T-helper 2 cell treated with Interferon-gamma antibody and Interleukin-4, amounts not matched to agents 5 μg/mL and 100 μg/mL, for 36 hours (primary cell): ENCODE measurements at places on chromosomes 16 and 17.

DNA sequence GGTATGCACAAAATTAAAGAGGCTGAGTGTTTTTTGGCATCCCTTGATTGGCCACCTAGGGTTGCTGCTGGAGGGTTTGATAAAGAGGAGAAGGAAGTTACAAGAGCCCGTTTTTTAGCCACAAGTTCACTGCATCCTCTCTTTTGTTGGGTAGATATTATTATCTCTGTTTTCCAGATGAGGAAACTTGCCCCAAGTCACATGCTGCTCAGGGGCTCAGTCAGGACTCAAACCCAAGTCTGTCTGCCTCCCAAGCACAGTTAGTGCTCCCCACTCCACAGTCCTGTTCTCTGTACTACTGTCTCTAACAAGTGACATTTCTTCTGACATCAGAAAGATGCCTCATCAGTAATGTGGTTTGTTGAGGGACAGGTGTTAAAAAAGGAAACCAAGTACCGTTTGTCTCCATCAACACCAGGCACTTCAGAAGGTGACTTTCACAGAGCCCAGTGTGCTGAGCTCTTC is 1.4 kb downstream of the NT5M start:
- peak; percentile 17 for DNase-seq

DNA sequence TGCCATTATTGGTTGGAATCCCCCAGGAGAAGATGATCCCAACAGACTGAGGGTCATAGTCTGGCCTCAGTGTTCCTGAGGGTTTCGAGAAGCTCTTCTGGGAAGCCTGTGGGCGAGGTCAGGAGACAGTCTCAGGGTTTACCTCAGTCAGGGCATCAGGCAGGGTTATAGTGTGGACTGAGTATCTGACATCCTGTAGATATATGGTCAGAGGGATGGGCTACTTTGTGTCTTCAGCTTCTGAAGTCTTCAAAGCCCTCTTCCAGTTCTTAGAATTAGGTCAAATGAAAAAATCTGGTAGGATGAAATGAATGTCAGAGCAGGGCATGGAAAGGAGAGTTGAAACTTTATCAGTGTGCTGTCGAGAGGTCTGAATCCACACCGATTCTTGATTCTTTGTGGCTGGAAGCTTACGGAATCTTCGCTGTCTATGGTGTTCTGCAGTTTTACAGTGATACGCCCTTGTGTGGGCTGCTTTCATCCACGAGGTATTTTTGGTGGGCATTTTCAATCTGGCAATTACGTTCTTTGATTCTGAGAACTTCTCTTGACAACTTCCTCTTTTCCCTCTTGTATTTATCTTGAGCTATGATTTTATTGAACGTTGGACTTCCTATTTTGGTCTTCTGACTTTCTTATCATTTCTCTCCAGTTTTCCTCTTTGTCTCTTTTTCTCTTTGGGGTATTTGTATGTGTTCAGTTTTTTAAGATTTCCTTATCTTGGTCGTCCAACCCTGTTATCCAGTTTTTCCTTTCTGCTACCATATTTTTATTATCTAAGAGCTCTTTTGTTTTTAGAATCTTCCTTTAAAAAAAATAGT is 30.4 kb downstream of the BPTF start:
- no peak for DNase-seq

DNA sequence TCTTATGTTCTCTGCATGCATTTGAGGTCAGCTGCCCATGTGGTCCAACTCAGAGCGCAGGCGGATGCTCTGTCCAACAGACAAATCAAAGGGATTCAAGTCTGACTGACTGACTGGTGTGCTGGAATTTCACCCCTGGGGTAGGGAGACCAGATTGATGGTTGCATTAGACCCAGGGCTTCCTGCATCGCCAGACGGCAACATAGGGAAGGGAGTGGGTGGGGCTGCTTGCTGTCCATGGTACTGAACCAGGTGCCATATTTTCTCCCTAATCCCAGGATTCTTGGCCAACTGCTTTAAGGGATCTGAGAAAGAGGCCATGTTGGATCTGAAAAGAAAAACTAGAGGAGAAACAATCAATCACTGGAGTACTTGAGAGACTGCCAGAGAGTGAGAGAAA is 332.0 kb downstream of the XYLT1 start:
- DNase-seq = no peak

GRCh38 chr17:64355536-64356303 is 34.9 kb downstream of the PECAM1 start:
- DNase-seq = no peak

- DNase-seq = no peak
These were observed 11.5 kb upstream of the ZC3H18 start for GRCh38 chr16:88558457-88559442.

DNA sequence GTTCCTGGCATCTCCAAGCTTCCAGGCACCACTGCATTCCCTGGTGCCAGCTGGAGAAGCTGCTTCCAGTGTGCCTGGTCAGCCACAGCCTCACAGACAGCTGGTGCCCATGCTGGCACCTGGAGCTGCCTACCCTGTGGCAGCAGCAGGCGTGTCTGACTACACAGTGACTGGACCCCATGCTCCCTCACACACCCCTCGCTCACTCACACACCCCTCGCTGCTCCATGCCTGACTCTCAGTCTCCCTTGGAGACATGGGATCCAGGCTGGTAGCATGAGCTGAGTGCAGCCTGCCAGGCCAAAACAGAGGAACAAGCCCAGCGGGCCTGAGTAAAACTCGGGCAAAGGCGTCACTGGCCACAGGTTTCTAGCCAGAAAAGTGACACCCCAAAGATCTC is 59.1 kb upstream of the SMIM36 start:
- no peak for DNase-seq

DNA sequence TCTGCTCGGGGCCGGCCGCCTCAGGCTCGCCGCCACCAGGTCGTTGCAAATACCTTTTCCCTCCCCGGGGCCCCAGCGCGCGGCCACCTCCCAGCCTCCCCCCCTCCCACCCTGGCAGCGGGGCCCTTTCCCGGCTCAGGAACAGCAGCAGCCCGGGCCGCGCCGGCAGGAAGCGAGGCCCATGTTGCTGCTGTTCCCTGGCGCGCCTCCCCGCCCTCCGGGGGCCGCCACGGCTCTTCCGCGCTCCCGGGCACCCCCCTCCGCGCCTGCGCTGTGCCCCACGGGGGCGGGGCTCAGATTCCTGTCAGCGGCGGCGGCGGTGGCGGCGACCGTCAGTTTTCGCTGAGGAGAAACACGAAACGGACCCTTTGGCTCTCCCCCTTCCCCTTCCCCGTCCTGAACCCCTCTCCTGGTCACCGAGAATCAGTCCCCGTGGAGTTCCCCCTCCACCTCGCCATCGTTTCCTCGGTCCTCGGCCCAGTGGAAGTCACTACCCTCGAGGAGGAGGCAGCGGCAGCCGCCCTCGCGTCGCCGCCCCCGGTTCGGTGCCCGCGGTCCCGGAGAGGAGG is at the start of gene NFAT5:
TSS of gene NFAT5 (plus strand) at position 296 of the 569 bp plus-strand sequence. CDS start 336 bp downstream, outside the sequence.
- DNase-seq = peak; percentile 93

DNA sequence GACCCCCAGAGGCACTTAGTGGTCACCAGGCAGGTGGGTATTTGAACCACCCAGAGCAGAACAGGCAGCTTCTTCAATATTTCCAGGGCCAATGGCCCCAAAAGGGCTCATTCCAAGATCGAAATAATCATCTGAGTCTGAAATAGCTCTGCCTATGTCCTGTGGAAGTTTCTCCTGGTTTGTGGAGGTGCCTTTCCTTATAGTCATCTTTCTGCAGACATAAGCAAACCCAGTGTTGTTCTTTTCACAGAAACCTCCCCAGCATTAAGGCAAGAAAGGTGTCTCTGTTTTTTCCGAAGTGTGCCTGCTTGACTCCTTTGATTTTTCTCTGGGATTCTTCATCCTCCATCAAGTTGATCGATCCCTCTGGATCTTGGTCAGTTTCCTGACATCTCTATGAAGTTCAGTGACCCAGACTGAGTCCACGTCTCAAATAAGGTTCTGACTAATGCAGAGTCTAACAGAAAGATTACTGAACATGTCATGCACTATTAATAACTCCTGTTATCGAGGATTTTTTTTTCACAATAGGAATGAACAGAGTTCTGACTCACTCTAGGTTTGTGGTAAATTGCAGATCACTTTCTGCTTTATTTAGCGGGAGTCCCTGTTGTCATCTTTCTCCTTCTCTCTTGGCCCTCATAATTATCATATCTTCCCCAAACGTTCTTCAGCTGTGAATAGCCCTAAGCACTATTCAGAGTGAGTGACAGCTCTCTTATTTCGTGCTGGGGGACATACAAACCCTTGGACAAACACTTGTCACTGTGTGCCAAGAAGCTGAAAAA is 1.5 kb downstream of the LRRC3C start:
- DNase-seq = no peak

GRCh38 chr17:66535611-66536010 is 233.2 kb downstream of the PRKCA start:
- no peak for DNase-seq

- DNase-seq = no peak
These were observed 5.7 kb downstream of the AIPL1 start for GRCh38 chr17:6429266-6429665.

GRCh38 chr17:73956595-73957465 is 246.6 kb upstream of the RPL38 start:
- no peak for DNase-seq

- DNase-seq = no peak
These were observed 10.3 kb downstream of the ZNF213 start for GRCh38 chr16:3145151-3145550.

- no peak for DNase-seq
These were observed 127.5 kb downstream of the VPS53 start for GRCh38 chr17:586920-587685.

DNA sequence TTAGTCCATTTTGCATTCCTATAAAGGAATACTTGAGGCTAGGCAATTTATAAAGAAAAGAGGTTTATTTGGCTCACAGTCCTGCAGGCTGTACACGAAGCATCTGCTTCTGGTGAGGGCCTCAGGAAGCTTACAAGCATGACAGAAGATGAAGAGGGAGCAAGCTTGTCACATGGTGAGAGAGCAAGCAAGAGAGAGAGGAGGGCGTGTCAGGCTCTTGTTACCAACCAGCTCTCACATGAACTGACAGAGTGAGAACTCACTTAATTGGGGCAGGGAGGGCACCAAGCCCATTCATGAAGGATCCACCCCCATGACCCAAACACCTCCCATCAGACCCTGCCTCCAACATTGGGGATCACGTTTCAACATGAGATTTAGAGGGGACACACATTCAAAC is 1.6 kb downstream of the CHCT1 start:
- DNase-seq = no peak

GRCh38 chr17:77444984-77445759 is 304.4 kb downstream of the SEC14L1 start:
- DNase-seq = peak; percentile 84

- DNase-seq = no peak
These were observed 6.2 kb upstream of the ACTG1 start for GRCh38 chr17:81518785-81519283.

GRCh38 chr16:70591615-70592014 is 54.7 kb upstream of the IL34 start:
- no peak for DNase-seq

- no peak for DNase-seq
These were observed 9.1 kb upstream of the DUXB start for GRCh38 chr16:75710344-75710743.

- no peak for DNase-seq
These were observed 567 bp downstream of the TMEM97 start for GRCh38 chr17:28319598-28319935.

DNA sequence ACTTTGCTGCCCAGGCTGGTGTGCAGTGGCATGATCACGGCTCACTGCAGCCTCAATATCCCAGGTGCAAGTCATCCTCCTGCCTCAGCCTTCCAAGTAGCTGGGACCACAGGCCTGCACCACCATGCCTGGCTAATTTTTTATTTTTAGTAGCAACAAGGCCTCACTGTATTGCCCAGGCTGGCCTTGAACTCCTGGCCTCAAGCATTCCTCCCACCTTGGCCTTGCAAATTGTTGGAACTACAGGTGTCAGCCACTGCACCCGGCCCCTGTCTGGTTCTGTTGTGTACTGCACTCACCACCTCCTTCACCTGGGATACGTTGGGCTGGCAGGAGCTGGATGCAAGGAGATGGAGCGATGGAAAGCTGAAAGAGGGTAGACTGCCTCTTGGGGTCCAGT is 8.5 kb downstream of the PLA2G15 start:
- DNase-seq = no peak

GRCh38 chr16:56669005-56669839 is at the start of gene MT1H:
TSS of gene MT1H (plus strand) at chr16:56669814. CDS start at chr16:56669885, 71 bp downstream.
- no peak for DNase-seq

DNA sequence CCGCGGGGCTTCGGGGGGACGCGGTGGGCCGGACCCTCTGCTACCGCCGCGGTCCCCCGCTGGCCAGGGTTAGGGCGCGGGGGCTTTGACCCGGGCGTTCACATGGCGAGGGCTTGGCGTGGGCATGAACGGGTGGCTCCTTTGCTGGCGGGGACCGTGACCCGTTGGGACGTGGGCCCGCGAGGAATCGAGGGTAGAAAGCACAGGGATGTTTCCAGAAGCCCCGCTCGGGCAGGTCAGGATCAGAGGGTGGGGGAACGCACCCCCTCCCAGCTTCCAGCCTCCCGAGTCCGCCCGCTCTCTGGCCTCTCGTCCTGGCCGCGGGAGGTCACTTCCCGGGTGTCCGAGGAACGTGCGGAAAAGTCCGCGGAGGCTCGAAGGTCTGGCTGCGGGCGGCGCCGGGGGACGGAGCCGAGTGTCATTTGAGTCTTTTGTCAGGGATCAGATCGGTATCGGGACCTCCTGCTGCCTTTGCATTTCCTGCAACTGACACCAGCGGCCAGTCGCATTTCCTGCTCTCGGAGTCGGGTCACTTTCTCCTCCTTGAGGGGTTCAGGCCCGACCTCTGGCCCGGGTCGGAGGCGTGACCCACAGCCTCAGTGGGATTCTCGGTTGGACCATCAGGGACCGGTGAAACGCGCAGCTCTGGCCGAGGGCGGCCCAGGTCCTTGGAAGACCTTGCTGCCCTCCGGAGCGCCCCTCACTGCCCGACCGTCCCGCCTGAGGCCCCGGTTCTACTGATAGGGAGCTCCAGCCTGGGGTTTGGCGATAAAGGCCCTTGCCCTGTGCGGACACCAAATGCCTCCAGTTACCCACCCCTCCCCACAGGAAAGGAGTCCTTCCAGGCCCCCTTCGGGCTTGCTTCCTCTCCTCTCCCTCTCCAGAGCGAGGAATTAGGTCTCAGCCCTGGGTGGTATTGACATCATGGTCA is 702 bp upstream of the WNT3 start:
- DNase-seq = peak; percentile 22

- DNase-seq = no peak
These were observed 25.3 kb downstream of the GINS3 start for GRCh38 chr16:58417600-58417999.

DNA sequence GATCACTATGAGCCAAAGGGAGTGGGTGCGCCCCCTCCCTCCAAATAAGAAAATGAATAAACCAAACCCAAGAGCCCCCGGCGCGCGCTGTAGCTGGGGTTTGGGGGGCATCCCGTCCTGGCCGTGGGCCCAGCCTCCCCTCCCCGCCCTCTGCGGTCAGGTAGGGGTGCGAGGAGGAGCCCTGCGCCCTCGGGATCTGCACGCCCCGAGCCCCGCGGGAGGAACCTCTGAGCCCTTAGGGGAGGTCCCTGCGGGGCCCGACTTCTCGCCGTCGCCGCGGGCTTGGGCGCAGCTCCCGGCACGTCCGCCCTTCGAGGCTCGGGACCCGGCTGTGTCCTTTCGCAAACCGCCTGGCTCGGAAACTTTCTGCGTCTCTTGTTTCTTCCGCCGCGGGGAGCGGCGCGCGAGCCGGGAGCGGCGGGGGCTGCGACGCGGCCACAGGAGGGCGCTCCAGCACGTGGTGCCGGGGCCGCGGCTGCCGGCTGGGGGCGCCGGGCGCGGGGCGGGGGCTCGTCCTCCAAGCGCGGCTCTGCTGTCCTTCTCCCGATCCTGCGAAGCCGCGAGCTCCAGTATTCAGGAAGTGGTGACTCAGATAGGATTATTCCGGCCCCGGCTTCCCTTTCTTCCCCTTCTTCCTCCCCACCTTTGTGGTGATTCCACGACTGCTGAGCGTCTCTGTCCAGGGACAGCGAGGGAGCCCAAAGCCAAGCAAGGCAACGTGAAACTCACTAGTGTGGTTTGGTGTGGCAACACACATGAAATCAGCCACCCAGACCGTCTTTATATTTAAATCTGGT is 1.6 kb downstream of the PITPNC1 start:
- peak; percentile 78 for DNase-seq
